Hippocampal formation (tissue), 2 donors: ENCODE measurements at places on chromosomes 11 and 22.

DNA sequence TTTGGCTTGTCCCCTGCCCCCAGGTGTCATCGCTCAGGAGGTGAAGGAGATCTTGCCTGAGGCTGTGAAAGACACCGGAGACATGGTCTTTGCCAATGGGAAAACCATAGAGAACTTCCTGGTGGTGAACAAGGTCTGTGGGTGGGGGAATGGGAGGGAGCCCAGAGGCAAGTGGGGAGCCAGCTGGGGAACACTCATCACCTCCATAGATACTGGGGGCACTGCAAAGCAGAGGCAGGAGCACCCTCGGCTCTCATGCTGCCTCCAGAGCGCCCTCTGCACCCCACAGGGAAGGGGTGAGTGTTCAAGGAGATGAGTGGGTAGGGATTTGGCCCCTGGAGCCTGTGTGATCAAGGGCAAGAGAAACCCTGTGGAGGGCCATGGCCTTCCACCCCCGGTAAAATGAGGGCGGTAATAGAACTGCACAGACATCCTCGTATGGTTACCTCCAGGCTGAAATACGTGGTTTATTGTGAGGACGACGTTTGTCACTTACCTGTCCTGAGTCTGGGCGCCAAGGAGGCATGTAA is 14.0 kb downstream of the TMEM258 start:
- no peak for DNase-seq

GRCh38 chr22:30370641-30371230 is 13.9 kb downstream of the CCDC157 start:
- no peak for DNase-seq

GRCh38 chr22:35663371-35663770 is 15.1 kb downstream of the APOL6 start:
- no peak for DNase-seq

GRCh38 chr11:73467505-73467904 is 91.3 kb downstream of the RELT start:
- peak; percentile 60 for DNase-seq

DNA sequence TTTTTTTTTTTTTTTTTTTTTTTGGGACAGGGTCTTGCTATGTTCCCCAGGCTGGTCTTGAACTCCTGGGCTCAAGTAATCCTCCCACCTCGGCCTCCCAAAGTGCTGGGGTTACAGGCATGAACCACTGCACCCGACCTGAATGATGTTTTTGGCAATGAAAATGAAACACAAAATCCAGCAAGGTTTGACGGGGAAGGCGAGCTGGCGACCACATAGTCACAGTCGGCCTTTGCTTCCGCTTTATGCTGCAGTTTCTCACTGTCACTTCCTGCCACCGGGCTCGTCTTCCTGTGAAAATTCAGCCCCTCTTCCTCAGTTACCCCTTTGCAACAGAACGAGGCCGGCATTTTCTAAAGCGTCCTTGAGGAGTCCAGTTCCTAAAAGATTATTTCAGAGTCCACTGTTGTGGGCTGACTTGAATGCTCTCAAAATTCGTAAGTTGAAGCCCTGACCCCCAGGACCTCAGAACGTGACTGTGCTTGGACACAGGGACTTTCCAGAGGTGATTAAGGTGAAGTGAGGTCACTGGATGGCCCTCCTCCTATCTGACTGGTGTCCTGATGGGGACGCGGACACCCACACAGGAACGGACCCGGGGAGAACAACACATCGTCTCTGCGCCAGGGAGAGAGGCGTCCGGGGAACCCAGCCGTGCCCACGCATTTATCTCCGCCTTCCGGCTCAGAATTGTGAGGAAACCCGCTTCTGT is 2.9 kb upstream of the BID start:
- DNase-seq: no peak

DNA sequence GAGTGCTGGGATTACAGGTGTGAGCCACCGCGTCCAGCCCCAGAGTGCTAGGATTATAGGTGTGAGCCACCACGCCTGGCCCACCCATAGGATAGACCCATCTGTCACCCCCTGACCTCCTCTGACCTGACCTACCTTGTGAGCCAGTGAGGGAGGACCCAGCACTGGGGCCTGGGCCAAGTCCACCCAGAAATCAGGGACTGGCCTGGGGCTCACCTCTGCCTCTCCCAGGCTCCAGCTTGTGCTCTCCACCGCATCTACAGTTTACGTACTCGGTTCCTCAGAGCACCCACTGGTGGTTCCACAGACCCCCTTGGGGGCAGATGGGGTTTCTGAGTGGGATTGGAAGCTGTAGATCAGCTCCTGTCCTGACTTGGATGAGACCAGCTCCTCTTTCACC is 6.4 kb downstream of the SLC29A2 start:
- DNase-seq: no peak

- no peak for DNase-seq
Observed at GRCh38 chr11:45481026-45481425, 184.4 kb downstream of the CHST1 start.

DNA sequence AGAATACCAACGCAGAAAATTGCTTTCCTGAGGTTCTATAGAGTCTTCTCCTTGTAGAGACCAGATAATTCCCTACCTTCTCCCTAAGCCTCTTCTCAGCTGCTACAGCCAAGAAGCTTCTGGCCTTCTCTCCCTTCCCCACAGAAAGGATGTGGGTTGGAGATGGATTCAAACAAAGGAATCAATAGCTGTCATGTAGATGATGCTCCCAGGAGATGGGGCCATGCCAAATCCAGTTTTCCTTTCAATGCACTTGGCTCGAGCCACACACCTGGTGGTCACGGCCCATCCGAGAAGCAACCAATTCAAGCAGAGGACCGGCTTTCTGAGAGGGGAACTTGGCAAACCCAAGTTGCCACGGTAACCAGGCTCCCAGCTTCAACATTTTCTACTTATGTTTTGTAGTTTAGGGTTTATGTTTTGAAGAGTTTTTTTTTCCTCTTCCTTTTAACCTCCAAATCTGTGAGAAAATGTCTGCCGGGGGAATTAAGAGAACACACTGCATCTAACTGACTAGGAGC is 31.3 kb upstream of the OPCML start:
- no peak for DNase-seq

GRCh38 chr11:100706179-100706578 is 19.1 kb downstream of the ARHGAP42 start:
- no peak for DNase-seq

- DNase-seq: no peak
Observed at GRCh38 chr11:11722246-11722645, 100.4 kb upstream of the GALNT18 start.

DNA sequence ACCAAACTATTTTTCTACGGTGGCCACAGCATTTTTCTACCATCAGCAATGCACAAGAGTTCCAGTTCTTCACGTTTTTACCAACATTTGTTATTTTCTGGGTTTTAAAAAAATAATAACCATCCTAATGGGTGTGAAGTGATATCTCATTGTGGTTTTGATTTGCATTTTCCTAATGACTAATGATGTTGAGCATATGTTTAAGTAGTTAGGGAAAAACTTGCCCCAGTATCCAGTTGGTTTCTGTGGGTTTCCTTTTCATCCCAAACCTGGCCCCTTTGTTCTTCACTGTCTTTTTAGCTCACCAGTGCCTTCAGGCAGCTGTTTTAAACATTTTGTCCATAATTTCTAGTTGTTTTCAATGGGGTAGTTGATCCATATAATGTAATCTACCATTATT is 14.7 kb upstream of the PTS start:
- no peak for DNase-seq

- no peak for DNase-seq
Observed at GRCh38 chr11:110679323-110679975, 32.8 kb downstream of the ARHGAP20 start.

GRCh38 chr11:102915044-102915375 is 40.2 kb upstream of the MMP12 start:
- no peak for DNase-seq

DNA sequence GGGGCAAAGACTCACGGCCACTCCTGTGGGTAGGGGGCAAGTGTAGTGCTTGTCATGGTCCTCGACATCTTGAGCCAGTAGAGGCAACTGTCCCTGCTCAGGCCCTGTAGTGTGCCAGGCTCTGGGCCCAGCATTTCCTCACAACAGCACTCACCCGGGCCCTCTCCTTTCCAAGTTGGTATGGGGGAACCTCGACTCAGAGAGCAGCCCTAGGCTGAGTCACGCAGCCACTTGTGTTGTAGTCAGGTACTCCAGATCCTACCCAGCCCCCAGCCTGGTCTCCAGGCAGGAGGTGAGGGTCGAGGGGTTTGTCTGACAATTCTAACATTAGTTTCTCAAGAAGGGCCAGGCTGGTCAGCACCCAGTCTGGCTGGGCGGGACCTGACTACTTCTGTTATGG is 4.1 kb downstream of the RELT start:
- DNase-seq: no peak

DNA sequence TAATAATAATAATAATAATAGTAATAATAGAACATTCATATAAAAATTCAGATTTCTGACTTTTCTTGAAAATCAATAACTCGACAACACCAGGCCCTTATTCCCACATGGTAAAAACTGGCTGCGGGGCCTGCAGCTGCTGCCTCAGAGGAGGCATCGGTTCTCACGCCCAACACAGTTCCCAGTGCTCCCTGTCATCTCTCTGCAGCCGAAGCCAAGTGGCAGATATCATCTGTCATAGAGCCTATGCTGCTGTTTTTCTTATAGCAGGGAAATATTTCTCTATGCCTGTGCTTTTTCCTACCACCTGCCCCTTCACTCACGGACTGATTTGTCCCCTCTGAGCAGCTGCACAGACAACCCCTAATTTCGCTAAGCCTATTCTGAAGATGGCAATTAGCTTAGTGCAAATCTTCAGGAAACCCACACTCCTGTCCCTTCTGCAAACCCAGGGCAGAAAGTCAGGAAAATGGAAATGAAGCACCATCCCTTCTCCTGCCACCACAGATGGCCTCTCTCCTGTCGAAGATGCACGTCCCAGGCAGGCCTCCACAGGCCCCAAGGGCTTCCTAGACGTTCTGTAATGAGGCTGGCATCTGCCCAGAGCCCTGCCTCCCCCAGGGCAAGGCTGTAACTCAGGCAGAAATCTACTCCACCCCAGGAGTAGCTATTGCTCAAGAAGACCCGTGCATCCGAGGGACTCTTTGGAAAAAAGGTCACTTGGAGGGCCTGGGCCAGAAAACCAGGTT is 66.7 kb downstream of the SYN3 start:
- no peak for DNase-seq

GRCh38 chr22:39773976-39774539 is 119.5 kb downstream of the ENTHD1 start:
- no peak for DNase-seq

- DNase-seq: no peak
Observed at GRCh38 chr11:118691926-118692830, 12.7 kb upstream of the TREH start.

DNA sequence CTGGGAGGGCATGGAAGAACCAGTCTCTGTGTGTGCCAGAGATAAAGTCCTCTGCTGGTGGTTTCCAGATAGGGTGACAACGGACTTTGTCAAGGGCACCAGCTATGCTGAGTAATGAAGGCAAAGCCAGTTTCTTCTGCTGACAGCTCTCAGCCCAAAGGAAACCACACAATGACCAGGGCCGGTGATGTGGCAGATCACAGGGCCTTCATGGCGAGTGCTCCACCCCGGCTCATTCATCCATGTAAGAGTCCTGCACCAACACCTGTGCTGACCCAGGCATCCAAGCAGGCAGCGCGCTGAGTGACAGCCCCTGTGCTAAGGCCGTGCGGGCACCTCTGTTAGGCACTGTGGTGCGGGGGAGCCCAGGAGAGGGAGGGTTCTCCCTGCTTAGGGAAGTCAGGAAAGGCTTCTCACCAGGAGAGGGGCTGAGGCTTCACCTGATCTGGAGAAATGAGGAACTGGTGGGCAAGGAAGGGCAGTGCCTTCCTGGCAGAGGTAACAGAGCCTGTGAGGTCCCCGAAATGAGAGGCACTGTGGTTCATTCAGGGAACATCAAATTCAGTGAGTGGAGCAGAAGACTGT is 33.8 kb downstream of the TP53I11 start:
- DNase-seq: no peak

- no peak for DNase-seq
Observed at GRCh38 chr11:133832991-133833897, 12.1 kb downstream of the SPATA19 start.

DNA sequence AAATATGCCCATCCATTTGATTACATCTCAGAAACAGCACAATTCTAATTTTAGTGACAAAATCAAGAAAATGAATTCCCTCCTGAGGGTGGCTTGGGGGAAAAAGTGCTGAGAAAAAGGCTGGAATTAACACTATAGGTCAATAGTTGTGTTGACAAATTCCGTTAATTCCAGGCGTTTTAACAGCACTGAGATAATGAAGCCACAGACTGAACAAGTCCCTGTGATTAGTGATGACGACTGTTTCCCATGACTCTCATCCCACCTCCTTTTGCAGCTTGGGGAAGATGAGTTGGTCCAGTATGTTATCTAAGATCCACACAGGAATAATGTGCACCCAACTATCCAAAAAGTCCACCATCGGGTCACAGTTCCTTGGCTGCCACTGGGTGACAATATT is 12.8 kb downstream of the SRRD start:
- DNase-seq: no peak

DNA sequence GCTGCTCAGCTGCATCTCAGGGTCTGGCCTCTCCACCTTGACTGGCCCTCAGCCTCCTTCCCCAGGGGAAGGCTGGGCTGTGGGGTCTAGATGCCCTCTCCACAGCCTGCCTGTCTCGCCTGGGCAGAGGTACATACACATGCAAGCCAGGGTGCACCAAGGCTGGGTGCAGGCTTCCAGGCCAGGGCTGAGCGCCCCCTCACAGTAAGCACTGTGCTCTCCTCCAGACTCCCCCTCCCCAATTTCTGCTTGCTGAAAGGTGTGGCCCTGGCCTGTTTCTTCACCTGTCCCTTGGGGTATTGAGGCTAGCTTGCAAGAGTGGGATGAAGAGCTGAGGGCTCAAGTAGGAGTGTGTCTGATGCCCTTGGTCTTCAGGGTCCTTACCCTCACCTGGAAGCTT is 22.5 kb downstream of the RELT start:
- DNase-seq: no peak

GRCh38 chr11:17432002-17432401 is 43.5 kb upstream of the KCNJ11 start:
- no peak for DNase-seq

DNA sequence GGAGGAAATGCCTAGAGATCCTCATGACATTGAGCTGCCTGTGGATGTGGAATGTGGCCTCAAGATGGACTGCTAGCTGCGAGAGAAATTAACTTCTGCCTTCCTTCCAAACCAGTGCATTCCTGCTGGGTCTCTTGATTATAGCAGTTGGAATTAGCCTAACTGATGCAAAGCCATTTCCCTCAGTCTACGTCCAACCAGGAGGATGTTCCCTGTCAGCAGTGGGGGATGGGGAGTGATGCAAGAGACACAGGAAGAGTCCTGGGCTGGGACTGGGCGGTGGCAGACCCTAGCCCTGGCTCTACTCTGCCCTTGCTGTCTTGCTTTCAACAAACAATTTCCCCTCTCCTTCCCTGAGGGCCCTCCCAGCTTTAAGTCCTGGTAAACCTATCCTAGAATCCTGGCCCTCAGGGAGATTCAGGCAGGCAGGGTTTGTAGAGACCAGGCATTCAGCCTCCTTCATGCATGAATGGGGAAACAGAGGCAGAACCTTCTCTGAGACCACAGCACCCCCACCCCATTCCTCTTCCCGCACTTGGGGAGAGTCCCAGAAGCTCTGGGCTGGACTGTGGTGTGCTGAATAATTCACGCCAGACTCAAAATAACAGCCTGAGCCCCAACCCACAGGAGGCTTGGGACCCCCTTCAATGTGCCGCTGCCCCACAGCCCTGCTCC is 17.0 kb downstream of the C11orf96 start:
- DNase-seq: no peak
